ENCODE measurements at places on chromosomes 5 and 9.
A peak's percentile ranks its signal among the peaks of the same experiment; 100 is the strongest.

DNA sequence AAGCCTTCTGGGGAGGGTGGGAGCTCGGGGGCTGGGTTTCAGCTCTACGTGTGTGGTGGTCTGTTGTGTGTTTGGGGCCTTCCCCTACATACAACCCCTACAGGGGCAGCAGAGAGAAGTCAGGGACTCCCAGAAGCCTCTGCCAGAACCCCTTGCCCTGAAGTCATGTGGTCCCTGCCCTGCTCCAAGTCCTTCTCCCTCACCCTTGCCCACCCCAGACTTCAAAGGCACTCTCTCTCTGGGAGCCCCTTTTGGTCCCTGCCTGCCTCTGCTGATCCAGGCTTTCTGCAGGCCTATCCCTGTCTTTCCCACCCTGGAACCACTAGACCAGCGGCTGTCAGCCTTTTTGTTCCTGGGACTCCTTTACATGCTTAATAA, 61.1 kb upstream of the PSD2 start:
- DNase-seq: no peak

DNA sequence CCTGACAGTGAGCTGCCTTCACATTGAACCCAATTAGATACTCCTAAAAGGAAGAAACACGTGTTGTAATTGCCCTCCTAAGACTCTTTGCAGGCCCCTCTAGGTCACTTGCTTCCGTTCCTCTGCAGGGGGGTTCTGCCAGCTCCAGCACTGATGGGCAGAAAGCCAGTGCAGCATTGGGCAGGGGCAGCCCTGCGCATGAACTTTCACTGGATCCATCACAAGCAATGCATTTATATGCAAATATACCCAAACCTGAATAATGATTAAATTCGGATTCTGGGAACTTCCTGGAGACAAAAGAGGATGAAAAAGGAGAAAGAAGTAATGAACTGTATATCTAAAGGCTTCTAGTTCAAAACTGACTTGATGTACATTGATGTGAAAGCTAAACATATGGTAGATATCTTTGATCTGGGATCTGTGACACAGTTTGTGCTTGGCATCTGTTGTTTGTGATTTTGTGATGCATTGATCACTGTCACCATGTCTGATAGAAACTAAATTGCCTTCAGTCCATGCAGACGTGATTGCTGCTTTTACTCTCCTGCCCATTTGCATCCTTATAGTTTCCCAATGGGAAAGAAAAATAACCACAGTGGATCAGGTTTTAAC, 313.4 kb downstream of the DEPDC1B start:
- no peak for DNase-seq

- DNase-seq: no peak
These were observed 246.8 kb downstream of the MSX2 start for GRCh38 chr5:174971210-174971609.

- DNase-seq: no peak
These were observed 201.2 kb downstream of the NXNL2 start for GRCh38 chr9:88736136-88736637.

DNA sequence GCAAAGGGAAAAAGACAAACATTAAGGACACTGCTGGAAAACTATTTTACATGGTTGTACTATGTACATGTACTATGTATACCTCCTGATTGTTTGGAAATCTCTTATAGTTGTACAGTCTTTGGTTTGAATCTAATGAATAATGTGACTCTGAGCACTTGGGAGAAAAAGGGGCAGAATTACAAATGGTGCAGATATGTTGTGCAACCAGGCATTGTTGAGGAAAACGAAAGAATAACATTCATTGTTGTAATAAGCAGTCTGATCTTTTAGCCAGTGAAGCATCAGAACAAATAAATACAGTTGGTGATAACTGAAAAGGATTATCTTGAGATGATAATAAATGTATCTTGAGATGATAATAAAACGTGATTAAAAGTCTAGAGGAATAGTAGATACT, 87.2 kb downstream of the CSNK1G3 start:
- DNase-seq: no peak

GRCh38 chr5:111016801-111017200, 54.7 kb upstream of the TSLP start:
- no peak for DNase-seq

DNA sequence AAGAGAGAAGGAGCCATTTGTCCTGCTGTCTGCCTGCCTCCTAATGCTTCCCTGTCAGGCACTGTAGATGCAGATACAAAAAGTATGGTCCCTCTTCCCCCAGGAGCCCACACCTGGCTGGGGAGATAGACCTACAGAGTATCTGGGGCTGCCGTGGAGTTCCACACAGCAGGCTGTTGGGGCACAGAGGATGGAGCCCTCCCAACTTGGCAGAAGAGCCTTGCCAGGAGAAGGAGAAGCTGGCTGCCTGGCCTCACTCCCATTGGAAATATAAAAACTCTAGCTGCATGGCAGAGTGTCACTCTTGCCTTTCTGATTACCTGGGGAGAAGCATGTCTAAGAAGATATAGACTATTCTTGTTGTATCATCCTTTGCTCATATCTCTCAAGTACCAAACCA, 160.4 kb downstream of the FSTL4 start:
- no peak for DNase-seq

DNA sequence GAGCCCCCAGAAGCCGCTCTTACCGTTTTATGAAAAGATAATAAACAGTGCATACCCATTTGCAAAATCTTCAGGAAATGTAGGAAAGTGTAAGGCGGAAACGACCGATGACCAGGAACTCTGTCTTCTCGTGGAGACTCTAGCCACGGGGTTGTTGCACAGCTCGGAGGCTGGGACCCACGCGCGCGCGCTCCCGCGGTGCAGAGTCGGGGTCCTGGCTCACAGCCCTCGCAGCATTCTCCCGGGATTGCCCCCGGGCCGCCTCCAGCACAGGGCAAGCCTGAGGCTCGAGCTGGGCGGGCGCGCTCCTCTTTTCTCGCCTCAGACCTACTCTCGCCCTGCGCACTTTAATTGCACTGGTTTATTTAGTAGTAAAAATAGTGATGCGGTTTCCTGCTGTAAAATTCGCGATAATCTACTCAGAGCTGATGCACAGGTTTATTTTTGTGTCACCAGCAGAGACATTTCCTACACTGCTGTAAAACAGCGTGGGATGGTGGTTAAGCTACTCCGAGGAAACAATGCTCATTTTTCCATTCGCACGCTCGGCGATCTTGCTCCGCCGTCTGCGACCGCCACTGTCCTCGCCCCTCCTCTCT, 15.5 kb downstream of the TRIM7 start:
- no peak for DNase-seq

DNA sequence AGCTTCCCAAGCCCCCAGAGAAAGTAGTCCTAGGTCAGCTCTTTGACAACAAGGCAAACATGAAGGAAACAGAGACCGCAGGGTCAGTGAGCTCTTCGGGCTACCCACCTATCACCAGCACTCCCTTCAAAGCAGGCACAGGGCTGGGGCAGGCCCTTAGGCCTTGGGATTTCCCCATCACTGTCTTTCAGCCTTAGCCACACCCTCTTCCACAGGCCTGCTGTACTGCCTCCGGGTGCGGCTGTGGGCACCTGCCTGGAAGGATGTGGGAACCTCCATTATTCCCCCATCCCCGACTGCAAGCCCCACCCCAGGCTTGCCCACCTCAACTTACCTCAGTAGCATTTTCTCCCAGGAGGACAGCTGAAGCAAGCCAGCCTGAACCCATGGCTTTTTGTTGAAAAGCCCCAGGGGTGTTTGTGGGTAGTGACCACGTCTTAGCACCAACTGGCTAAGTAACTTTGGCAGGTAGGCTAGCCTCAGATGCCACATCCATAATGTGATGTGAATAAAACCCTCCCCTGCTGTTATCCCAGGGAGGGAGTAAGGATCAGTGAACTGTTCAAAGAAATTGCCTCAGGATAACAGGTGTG, 100.2 kb downstream of the PIK3R1 start:
- peak; percentile 56 for DNase-seq

GRCh38 chr9:101562966-101563365, 29.3 kb downstream of the RNF20 start:
- DNase-seq: no peak

DNA sequence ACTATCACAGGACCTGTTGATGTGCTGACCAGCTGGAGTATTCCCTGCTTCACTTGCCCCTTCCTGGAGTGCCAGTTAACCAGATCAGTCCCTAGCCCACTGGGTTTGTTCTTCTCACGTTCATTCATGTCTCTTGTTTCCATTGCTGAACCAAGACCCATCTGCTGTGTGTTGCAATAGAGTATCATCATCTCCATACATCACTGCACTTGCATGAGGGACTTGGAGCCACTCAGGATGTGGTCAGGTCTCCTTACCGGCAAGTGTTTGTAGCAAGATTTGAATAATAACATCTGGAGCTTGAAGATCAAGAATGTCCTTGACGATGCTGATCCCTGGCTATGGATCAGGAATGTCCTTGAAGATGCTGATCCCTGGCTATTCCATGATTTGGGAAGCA, 358.6 kb downstream of the IRX1 start:
- DNase-seq: no peak

DNA sequence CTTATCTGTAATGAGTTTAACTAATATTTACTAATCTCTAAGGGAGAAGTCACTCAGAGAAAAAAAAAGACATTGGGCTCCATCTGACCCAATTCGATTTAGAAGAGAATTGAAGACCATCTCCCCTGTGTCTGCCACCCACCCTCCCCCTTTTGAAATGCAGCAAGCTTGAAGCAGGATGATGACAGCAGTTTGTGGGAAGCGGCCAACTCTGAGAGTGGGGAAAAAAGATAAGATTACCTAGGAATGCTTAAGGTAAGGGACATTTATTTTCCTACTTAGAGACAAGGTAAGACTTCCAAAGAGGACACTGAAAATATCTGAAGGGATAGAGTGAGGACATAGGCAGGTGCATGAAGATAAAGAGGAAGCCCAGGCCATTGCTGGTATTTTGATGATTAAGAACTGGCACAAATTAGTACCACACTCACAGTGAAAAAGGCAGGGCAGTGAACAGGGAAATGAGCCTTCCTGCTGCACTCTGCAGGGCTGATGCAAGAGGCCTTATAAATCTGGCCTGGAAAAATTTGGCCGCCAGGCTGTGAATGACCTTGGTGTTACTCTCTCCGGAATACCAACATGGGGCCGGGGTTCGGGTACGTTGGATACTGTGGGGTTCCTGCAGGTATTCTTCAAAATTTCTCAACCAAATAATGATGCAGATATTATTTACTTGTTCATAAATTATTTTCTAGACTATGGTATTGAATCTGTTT, 42.3 kb downstream of the HTR1A start:
- DNase-seq: no peak

DNA sequence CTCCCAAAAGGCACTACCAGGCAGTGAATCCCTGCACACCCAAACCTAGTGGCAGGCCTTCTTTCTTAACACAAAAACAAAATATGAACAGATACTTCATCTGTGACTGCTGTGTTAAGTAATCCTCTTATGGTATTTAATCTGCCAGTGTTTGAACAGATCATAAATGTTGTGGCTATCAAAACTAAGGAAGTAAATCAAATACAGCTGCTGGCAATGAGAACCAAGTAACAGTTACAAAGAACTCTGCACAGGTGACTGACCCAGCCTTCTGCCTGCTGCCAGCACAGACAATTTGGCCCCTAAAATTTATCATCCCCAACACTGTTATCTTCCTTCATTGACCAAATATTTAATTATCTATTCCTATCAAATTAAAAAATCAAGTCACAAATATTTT, 78.0 kb downstream of the GNAQ start:
- no peak for DNase-seq

DNA sequence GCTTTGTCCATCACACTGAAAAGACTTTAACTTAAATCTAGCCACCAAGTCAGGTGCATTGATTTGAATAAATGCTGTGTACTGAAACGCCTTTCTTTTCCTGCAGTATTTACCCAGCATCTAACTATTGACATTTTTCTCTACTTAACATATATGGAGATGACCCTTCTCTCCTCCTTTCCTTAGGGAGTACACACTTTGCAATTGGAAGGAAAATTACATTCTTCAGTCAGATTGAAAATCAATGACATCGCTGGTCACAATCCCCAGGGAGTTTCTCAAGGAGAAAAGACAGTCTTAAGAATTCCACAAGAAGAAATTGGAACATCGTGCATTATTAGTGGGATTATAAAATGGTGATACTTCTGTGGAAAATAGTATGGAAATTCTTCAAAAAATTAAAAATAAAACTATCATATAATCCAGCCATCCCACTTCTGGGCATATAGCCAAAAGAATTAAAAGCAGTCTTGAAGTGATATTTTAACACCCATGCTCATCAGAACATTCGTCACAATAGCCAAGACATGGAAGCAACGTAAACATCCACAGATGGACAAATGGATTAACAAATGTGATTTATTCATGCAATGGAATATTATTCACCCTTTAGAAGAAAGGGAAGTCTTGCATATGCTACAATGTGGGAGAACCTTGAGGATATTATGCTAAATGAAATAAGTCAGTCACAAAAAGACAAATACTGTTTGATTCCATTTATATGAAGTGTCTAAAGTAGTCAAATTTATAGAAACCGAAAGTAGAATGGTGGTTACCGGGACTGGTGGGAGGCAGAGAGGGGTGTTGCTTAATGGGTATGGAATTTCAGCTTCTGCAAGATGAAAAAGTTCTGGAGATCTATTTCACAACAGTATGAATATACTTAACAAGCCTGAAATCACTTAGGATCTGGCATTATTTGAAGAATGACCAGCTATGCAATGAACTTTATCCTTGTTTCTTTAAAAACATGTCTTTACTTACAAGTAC, 14.3 kb upstream of the FREM1 start:
- no peak for DNase-seq

DNA sequence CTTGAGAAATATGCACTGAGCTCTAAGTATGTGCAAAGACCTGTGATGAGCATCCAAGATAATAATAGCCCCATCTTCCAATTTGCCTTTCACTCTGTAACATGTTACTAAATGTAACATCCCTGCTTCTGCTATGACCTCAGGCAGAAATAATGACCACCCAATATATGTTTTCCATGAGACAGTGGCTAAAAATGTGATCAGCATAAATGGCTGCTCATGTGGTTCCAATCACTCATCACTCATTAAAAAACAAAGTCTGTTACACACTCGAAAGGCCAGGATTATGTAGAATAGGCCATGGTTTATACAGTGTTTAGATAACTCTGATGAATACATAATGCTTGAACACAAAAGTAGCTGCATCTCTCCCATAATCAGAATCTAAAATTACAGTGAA, 71.4 kb upstream of the MOCS2 start:
- DNase-seq: no peak

DNA sequence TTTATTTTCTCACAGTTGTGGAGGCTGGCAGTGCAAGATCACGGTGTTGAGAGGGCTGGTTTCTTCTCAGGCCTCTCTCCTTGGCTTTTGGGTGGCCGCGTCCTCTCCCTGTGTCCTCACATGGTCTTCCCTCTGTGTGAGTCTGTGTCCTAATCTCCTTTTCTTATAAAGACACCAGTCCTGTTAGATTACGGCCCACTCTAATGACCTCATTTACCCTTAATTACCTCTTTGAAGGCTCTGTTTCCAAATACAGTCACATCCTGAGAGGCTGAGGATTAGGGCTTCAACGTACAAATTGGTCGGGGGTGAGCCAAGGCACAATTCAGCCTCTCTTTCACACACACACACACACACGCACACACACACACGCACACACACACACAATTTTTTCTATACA, 73.0 kb downstream of the UGCG start:
- no peak for DNase-seq

- no peak for DNase-seq
These were observed 305.1 kb downstream of the PSAT1 start for GRCh38 chr9:78601957-78602565.

All from hematopoietic multipotent progenitor cell treated with erythropoietin and hydrocortisone succinate and interleukin-3 and kit ligand, for 15 days (in vitro differentiated cells).